GM04503 (cell line): ENCODE measurements at places on chromosomes 6 and 20.

DNA sequence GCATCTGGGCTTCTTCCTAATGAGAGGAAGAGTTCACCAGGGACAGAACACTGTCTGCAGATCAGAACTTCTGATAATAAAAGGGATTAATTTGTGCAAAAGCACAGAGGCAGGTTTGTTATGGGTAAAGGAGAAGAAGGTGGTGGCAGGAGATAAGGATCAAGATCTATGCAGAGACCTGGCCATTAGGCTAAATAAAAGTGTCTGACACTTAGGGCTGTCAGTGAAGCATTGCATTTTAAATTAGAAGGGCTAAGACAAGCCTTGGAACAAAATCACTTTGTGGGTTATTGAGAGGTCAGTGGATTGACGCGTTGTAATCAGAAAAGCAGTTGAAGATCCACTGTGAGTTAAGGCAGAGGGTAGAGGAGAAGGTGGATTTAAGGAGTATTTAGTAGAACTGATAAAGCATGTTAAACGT lies 76.8 kb downstream of the MAP3K4 start:
- no peak for DNase-seq

DNA sequence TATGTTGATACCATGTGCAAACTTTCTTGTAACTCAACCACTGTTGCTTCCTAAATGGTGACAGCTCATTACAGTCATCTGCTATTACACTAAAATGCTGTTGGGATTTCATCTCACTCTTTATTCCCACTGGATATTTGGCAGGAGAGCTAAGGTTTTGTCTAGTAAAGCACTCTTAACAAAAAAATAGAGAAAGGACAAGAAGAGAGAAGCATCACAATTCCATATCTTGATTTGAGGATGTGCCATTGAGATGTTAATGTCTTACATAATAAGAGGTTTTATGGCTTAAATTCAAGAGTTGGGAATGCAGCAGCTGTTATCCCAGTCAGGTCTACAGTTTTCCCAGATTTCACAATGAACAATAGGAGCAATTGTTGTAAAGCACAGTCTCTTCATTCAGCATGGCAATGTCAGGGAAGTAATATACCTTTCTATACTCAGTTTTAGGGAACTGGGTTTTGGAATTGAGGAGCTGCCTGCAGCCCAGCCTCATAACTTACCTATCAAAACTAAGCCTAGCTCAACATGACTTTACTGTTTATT lies 134.9 kb downstream of the ISM1 start:
- no peak for DNase-seq

- DNase-seq, result no peak
Observed at GRCh38 chr6:46305833-46306232, 135.1 kb upstream of the ENPP5 start.

GRCh38 chr20:7772371-7772770 lies 167.9 kb downstream of the HAO1 start:
- no peak for DNase-seq

DNA sequence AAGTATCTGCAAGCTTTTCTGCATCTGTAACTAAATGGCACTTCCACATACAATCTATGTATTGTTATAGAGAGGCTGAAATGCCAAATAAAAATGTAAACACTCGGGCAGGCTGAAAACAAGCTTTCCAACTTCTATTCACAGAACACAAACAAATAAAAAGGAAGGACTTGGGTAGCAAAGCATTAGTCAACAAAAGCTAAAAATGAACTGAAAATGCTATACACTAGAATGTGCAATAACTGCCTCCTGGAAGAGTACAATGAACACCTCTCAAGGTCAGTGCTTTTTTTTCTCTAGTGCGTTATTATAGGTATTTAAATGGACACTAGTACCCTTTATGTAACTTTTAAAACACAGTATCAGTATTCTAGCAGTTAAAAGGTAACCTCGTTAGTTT lies 31.4 kb downstream of the STK38 start:
- DNase-seq, result no peak
